Caco-2 (cell line): ENCODE measurements at places on chromosomes 16 and 17. TPM values are rescaled to one million over a fixed set of nuclear protein-coding genes. Genes with fewer than 3 reads are reported as not detected.
A peak's percentile ranks its signal among the peaks of the same experiment; 100 is the strongest.

Gene COX11
- 75.9 and 77.6 TPM in 2 replicates for total RNA-seq

Gene IRX5
- total RNA-seq: 27.7 and 28.7 TPM in 2 replicates

Gene HEATR9
- not detected in 2 replicates for total RNA-seq

GRCh38 chr16:1812732-1813163 lies 13.9 kb downstream of the HAGH start:
- peak; percentile 36 for DNase-seq
- no peaks in the 10 kb centered on the region for H3K27me3 ChIP-seq
- H3K36me3 ChIP-seq: no peaks in the 10 kb centered on the region
- no peaks in the 10 kb centered on the region for H3K4me1 ChIP-seq

Gene ZSCAN10
- not detected in 2 replicates for total RNA-seq
